GF-D8 (cell line): ENCODE measurements at places on chromosomes 4 and X.

GRCh38 chrX:108165383-108166111, 74.0 kb downstream of the ATG4A start:
- DNase-seq = no peak

DNA sequence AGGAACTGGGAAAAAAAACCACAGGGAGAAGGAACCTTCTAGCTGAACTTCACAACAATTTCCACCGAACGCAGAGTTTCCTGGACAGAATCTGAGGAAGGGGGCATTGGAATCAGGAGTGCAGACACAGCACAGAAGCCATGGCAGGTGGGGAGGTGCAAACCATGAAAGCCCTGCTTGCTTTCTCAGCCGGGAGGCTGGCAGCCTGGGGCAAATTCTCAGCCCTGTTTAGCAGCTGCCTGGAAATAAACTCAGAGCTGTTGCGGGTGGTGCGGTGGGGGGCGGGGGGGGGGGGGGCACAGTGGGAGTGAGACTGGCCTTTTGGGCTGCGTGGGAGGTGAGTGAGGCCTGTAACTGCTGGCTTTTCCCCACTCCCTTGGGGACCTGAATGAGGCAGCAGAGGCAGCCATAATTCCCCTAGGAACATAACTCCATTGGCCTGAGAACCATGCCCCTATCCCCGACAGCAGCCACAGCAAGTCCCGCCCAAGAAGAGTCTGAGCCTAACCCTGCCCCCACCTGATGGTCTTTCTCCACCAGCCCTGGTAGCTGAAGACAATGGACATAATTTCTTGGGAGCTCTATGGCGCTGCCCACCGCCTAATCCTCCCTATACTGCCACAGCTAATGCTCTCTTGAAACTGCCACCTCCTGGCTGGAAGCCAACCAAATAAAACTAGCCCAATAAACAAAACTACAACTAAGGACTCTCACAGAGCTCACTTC, 176.3 kb downstream of the FAM13A start:
- no peak for DNase-seq

- no peak for DNase-seq
Observed at GRCh38 chr4:164524789-164525188, 229.1 kb upstream of the SMIM31 start.

DNA sequence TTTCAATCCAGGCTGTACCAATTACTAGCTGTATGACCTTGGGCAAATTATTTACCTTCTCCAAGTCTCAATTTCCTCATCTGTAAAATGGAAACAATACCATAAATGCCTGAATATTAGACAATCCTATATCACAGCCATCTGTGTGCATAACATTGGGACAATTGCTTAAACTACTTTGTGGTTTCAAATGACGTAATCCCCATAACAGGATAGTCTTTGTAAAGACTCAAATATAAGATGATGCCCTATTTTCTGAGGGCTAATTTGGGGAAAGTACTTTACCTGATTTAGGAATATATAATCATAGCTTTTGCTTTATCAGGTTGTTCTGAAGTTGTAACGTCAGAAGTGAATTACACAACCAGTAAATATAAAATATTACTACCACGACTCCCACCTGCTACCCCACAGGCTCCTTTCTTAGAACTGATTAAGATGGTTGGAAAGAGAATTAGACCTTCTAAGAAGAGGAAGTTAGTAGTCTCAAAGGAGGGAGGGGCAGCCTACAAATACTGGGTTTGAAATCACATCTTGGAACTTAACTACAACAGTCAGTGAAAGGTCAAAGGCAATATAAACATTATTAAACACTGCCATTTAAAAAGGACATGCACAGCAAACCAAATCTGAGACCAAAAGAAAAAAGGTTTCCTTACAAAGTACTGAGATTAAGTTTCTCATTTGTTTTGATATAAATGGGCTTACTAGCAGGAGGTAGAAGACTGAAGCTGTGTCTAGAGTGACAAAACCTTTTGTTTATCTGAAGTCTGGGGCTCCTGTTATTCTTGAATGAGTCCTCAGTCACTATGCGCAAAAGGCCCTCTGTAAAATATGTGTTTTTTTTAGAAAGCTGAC, 215.0 kb downstream of the SCFD2 start:
- peak; percentile 77 for DNase-seq

DNA sequence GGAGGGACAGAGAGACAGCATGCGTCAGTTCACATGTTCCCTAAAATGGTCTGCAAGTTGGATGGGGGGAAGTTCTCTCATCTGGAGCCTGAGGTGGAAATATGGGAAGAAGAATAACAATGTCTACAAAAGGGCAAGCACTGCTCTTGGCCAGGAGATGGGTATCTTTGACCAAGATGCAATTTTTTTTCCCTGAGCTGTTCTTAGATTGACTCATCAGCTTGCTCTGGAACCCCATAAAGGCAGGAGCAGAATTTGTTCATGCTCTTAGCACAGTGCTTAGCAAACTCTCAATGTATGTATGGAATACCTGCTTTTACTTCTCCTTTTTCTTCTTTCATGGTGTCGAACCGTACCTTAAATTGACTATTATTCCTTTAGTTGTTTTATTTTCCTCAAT, 90.5 kb upstream of the ZNF827 start:
- no peak for DNase-seq

DNA sequence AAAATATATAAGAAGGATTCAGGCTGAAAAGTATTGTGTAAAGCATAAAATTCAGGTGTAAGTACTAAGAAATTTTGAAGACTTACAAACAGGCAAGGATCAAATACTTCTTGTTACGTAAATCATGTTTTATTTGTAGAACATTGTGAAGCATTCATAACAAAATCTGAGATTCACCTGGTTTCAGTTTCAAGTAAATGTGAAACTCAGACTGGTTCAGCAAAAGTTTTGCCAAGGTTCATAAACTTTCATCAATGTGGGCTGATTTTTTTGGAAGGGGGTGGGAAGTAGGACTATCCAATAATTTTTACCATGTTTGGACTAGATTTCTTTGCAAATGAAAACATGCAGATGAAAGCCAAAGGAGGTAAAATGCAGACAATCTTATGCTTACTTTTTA, 527.7 kb downstream of the ANKRD50 start:
- DNase-seq = no peak

- DNase-seq = no peak
Observed at GRCh38 chr4:89134775-89135319, 23.5 kb downstream of the TIGD2 start.

- no peak for DNase-seq
Observed at GRCh38 chr4:143668930-143669552, 31.4 kb downstream of the FREM3 start.

DNA sequence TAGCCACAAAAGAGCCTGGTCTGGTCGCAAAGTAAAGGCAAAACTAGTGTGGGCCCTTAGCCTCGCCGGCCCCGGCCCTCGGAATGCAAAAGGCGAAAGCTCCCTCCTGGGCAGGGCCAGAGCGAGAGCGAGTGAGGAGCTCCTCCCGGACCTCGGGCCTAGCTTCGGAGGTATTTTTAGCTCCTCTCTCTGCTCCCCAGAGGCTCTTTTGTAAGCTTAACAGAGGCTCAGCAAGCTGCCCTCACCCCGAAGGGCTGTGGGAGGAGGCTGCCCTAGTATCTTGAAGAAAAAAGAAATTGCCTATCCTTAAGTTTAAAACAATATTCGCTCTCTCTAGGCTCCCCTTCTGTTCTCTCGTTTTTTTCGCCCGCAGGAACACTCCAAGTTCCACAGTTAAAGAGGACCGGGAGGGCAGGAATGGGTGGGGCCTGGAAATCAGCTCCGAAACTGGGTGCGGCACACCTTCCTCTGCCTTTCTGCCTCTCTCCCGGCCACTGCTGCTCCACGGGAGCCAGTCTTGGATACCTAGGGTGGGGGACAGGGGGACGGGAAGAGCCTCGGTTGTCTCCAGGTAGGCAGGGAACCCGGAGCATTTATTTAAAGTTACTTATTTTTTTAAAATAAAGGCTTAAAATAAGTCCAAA, 12.1 kb downstream of the HAND2 start:
- no peak for DNase-seq
